ENCODE measurements at places on chromosomes 12 and 14.

DNA sequence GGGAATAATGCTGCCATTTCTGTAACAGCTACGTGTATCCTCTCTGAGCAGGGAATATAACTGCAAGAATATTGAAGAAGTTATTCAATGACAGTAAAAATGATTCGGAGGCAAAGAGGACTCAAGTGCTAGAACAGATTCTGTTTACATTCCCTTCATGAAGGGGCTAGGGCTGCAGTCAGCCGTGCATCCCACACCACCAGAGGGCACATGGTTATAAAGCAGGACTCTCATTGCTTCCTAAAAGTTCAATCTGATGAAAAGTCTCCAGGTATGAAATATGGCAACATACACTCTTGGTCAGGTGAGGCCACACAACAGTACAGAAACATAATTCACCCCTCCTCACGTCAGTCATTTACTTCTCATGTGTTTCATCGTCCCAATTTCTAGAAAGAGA is 34.0 kb downstream of the TCHP start:
- DNase-seq: no peak

DNA sequence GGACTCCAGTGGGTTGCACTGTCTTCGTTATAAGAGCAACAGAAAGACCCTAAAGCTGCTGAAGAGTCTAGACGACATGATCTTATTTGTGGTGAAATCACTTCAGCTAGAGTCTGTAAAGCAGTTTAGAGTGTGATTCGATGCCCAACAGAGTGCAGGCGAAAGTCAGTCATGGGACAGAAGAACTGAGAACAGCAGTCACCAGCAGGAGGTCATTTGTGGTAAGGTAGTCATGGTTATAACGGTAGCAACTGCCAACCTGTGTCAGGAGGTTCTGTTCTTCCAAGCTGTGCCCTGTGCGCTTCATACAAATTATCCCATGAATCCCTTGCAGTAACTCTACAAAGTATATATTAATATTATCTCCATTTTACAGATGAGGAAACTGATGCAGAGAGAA is 954.1 kb downstream of the AACS start:
- no peak for DNase-seq

GRCh38 chr12:131052929-131053328 is 99.2 kb downstream of the ADGRD1 start:
- no peak for DNase-seq

DNA sequence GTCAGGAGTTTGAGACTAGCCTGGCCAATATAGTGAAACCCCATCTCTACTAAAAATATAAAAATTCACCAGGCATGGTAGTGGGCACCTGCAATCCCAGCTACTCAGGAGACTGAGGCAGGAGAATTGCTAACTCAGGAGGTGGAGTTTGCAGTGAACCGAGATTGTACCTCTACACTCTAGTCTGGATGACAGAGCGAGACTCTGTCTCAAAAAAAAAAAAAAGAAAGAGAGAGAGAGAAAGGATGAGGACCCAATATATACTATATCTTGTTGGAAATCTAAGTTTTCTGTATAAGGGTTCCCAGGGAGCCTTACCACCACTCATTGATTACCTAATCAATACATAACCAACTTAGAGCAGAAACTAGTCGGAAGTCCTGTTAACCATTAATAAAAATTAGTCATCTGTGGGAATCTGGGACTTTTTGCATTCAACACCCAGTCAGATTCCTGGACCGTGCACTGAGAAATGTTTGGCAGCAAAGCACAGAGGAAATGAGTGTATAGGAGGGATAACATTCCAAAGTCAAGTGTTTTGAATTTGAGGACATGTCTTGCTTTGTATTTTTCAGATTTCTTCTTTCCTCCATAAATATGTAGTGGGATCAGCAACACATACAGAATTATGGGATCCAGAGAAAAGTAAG is 44.8 kb upstream of the NR2C1 start:
- DNase-seq: no peak

GRCh38 chr14:40574780-40575179 is 1031.9 kb upstream of the LRFN5 start:
- DNase-seq: no peak

DNA sequence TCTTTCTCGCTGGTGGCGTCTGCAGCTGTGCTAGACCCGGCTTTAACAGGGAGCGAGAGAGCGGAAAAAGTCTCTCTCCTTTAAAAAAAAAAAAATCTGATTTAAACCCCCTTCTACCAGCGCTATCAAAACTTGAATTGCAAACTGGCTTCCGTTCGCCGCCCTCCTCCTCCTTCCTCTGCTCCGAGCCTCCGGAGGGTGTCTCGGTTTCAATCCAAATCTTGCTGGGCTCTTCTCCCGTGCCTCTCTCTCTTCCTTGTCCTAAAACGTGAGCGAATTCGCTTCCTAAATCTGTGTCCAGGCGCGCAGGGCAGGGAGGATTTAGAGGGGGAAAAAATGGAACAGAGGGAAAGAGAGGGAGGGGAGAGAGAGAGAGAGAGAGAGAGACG is 272 bp downstream of the TBX3 start:
- no peak for DNase-seq

DNA sequence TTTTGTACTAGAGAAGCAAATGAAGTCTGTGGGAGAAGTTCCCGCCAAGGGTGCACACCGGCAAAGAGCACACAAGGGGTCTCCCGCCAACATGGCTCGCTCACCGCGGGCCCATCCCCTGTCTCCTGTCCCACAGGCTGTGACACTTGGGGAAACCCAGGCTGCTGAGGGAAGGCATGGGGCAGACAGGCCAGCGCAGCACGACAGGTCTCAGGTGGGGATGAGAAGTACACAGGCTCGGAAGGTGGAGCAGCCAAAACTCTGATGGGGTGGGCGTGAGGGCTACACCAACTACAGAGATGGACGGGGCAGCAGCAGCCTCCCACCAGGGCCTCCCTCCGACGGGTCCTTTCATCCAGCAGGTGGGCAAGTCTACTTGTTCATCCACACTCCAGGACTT is 64.4 kb downstream of the RNF34 start:
- no peak for DNase-seq

GRCh38 chr12:20123465-20123864 is 244.9 kb upstream of the PDE3A start:
- DNase-seq: no peak

DNA sequence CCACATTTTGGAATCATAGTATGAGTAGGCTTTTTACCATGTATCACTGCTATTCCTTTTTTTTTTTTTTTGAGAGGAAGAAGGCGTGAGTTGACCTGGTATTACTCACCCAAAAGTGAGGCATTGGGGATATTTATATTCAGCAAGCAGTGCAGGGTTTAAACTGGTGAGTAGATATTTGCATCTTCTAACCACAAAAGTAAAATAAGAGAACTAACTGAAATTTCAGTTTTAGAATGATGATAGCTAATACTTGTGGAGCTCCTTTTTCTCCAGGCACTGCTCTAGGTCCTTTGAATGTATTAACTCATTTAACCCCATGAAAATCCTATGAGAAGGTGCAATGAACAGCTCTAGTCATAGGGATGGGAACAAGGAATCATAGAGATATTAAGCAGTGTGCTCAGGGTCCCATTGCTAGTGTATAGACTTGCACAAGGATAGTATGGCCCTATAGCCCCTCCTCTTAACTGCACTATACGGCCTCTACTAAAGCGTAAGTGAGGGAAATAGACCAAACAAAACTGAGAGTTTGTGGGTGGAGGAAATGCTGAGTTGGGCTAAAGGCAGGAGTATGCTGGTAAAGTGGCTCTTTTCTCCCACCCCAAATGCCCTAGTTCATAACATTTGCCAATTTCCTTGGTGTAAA is 104.3 kb upstream of the MAX start:
- no peak for DNase-seq

GRCh38 chr14:36847366-36847765 is 185.7 kb downstream of the PAX9 start:
- no peak for DNase-seq

DNA sequence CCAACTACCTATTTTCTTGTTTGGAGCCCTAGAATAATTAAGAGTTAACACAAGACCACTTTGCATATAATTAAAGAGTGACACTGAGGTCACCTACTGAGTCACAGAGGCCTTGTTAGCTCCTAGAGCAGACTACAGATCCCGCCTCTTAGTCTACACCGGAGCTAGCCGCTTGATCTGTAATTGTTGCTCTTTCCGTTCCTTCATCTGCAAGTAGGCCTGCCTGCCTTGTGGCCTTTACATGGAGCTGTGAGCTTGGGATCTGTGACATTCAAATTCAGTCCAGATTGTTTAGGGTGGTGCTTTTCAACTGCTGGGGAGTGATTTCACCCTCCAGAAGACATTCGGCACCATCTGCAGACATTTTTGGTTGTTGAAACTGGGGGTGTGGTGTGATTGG is 5.6 kb upstream of the DYNLL1 start:
- no peak for DNase-seq

- DNase-seq: no peak
Measured at GRCh38 chr12:3336606-3337311, 154.2 kb upstream of the PRMT8 start.

GRCh38 chr12:28104903-28105864 is 85.1 kb upstream of the CCDC91 start:
- DNase-seq: no peak

DNA sequence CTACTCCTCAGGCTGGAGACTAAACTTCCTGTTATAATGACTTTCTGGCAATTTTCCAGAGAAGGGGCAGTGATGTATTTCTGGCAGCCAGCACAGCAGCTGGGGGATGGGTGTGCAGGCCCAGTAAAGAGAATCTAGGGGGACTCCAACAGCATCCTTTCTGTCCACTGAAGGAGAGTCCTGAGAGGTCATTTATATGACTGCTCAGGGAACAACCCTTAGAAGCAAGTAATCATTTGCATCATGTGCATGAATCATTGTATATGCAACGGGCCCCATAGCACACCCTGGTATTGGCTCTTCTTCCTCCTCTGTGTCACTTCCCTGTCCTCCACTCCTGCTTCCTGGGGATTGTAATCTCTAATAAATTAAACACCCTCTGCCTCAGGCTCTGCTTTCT is 493.8 kb downstream of the RPS29 start:
- no peak for DNase-seq

DNA sequence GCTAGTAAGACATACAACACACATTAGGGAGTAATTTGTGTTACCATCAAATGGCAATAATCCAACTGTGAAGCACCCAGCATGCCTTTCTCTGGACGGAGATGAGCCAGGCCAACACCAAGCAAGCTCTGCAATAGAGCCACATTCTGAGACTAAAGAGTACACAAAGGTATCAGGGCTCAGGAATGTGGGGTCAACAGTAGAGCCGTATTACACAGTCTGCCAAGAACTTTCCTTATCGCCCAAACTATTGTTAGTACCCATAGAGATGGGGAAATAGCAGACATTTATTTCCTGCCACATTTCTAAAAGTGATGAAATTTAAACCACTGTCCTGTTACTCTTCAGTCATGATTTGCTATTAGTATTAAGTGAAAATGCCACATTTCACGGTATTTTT is 113.7 kb downstream of the BMP4 start:
- no peak for DNase-seq

- DNase-seq: no peak
Measured at GRCh38 chr14:96272777-96273473, 16.9 kb downstream of the BDKRB1 start.

DNA sequence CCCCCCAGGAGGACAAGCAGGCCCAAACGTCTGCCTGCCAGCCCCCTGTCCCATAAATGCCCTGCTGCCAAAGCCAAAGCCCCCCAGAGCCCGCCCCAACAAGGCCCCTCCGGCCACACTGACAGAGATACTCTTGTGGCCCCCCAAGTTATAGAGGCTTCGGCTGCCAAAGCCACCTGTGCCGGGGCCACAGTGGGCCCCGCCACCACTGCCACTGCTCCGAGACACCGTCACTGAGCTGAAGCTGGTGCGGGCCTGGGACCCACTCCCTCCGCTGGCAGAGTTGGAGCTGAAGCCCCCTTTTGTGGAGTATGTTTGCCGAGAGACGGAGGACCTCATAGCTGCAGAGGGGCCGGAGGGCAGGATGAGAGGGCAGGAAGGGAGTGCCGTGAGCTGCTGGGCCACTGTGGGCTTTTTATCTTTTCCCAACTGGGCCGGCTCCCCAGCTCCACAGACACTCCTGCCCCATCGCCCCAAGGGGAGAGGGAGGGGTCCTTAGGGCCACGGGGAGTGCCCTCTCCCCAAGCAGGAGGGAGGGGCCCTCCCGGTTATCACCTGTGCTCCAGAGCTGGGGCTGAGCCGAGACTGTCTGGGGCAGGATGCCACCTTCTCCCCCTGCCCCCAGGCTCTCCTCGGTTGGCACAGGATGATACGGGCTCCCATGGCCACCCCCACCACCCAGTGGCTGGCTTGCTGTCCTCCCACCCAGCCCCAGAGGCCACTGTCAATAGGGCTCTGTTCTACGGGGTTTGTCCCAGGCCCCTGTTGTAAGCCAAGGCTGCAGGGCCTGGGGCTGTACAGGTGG is at the start of gene KRT79:
Gene KRT79, minus strand, starts transcription at position 390 of the 805 bp plus-strand sequence. Its CDS starts 51 bp downstream, at position 339.
- no peak for DNase-seq

DNA sequence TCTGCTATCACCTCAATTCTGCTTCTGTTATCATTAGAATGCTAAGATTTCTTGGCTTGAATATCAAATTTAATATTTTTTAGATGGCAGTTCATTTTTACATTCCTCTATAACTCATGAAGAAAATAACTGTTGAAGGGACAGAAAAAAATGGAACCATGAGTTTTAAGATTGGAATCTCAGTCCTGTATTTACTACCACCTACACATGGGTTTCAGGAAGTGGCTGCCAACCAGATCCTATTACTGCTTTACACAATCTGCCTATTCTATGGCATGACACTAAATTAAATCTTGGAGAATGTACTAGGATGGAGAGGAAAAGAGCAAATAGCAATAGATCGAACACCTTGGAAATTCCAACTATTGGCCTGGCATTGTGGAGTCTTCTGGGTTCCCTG is 140.8 kb downstream of the DUSP6 start:
- DNase-seq: no peak

- DNase-seq: no peak
Measured at GRCh38 chr12:3837049-3837448, 36.1 kb downstream of the PARP11 start.

- peak; percentile 89 for DNase-seq
Measured at GRCh38 chr12:1594261-1595025, at the start of gene FBXL14. FBXL14 (minus strand) TSS chr12:1594581; CDS start chr12:1594066, 515 bp downstream.

- DNase-seq: no peak
Measured at GRCh38 chr14:100147691-100148464, 11.6 kb downstream of the DEGS2 start.

GRCh38 chr12:131049549-131050339 is 96.0 kb downstream of the ADGRD1 start:
- DNase-seq: no peak

- no peak for DNase-seq
Measured at GRCh38 chr14:51533160-51533559, 118.5 kb upstream of the FRMD6 start.

GRCh38 chr12:41972598-41972997 is 172.1 kb downstream of the GXYLT1 start:
- no peak for DNase-seq

GRCh38 chr12:108175310-108175709 is 46.2 kb downstream of the WSCD2 start:
- DNase-seq: no peak

DNA sequence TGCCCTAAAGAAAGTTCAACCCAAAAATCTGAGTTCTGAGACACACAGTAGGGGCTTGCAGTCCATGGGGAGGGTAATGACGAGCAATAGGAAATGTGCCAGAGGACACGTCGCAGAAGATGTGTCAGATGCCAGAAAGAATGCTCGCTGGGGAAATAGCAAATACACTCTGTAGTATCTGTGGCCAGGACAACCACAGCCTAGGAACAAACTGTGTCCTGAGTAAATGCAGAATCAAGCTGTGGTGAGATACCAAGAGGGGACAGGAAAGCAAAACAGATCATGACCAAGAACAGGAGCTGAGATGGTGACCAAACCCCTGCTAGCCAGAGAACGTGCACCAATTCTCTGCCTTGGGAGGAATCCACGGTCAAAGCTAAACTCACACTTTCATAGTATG is 9.1 kb downstream of the CRACR2A start:
- no peak for DNase-seq

Measured in stimulated activated CD8-positive, alpha-beta memory T cell treated with anti-CD3 and anti-CD28 coated beads, Interleukin-7, amount 100 ng/mL, for 4 hours (primary cell).